ENCODE measurements at places on chromosomes 4 and X.

- DNase-seq: no peak
Observed at GRCh38 chr4:100722866-100723459, 205.1 kb upstream of the EMCN start.

DNA sequence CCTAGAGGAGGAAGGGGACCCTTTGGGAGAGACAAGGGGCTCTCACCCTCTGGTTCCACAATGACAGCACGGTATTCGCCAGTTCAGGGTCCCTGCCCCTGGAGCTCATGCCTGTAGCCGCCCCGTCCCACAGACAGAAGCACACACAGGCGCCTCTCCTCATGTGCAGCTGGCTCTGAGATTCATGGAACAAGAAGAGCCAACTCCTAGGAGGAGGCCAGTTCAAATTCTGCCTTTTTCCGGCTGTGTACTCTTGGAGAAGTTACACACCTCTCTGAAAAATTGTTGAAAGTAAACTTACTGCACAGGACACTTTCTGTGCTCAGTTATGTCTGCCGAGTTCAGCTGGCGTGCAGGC is 15.3 kb downstream of the BLOC1S4 start:
- DNase-seq: no peak

- DNase-seq: no peak
Observed at GRCh38 chrX:152520653-152521052, 69.5 kb upstream of the GABRA3 start.

GRCh38 chr4:145199051-145199716 is 18.8 kb upstream of the OTUD4 start:
- no peak for DNase-seq

DNA sequence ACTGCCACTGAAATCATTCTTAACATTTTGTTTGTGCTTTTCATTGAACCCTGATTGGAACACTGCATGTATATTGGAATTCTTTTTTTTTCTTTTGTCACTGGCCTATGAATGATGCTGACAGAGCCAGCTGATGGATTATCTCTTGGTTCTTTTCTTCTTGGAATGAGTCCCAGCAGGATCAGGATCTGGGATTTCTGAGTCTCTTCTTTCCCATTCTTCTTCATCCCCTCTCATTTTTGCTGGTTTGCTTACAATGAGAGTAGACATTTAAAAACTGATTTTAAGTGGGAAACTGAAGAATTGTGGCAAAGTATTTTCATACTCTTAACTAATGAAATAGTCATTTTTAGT is 9.0 kb downstream of the DCUN1D4 start:
- no peak for DNase-seq

GRCh38 chr4:81571105-81571504 is 99.4 kb upstream of the RASGEF1B start:
- no peak for DNase-seq

- no peak for DNase-seq
Observed at GRCh38 chr4:83599183-83599582, 63.3 kb downstream of the GPAT3 start.

- DNase-seq: no peak
Observed at GRCh38 chrX:37976153-37976552, 30.2 kb upstream of the SYTL5 start.

GRCh38 chr4:18777190-18777930 is 755.8 kb upstream of the LCORL start:
- DNase-seq: no peak

- DNase-seq: peak; percentile 27
Observed at GRCh38 chrX:66728818-66729271, 90.0 kb upstream of the EDA2R start.

DNA sequence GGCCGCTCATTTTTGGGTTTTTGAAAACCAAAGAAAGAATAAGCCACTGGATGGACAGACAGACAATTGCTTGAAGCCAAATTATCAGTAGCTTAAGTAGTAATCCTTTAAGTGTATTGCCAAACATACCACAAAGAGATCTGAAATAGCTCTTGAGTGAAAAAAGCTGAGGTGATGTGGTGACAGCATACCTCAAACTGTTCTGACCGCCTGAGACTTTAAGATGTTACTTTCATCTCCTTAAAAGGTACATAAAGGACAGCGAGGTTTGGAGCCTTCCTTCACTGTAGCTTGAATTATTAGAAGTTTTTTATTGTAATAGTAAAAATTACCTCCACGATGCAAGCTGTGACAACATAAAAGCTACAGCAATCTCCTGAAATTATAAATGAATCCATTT is 271.5 kb upstream of the FAM241A start:
- no peak for DNase-seq

All from activated CD4-positive, alpha-beta T cell treated with anti-CD3 and anti-CD28 coated beads, Interleukin-2, amount 50 U/mL, for 4 hours (primary cell).